ENCODE measurements at places on chromosomes 11 and 22.

GRCh38 chr22:40651057-40651456, 14.5 kb upstream of the MRTFA start:
- DNase-seq = no peak

DNA sequence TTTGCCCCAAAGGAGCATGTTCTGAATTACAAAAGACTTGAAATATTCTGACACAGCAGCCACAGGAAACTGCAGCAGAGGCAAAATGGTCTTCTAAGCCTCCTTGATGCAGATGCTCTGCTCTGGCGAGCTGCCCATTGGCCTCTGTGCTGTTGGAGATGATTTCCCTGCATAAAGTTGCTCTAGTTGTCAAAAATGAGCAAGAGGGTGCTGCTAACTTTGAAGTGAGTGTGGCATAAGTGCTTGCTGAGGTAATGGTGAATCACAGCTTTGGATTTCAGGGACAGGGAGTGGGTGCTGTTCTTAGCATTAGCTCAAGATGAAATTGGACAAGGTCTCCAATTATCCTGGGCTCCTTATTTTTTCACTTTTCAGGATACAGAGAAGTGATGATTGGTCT, 435.4 kb downstream of the TMEM135 start:
- DNase-seq = no peak

DNA sequence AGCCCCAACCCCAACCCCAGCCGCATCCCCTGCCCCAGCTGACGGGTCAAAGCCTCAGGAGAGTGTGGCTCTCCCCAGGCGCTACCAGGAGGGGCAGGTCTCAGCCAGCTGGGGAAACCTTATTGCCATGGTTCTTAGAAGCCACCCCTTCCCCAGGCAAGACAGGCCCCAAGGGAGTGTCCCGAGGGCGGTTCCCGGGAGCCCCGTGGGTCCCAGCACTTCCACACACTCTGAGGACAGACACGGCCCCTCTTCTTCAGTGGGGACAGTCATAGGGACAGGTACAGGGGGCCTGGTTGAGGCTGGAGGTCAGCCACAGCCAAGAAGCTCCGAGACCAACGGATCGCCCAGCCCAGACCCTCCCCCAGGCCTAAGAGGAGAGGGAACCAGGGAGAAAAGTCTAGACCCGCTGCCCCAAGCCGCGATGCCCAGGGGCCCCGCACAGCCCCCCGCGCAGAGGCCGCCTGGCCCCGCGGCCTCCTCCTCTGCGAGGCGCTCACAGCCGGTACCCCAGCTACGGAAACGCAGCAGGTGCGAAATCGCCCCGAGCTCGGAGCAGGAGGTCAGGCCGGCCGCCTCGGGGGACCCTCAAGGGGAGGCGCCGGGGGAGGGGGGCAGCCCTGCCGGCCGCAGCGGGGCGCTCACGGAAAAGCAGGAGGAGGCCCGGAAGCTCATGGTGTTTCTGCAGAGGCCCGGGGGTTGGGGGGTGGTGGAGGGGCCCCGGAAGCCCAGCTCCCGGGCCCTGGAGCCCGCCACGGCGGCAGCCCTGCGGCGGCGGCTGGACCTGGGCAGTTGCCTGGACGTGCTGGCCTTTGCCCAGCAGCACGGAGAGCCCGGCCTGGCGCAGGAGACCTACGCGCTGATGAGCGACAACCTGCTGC, 2.6 kb downstream of the KLHDC7B start:
- peak; percentile 62 for DNase-seq

DNA sequence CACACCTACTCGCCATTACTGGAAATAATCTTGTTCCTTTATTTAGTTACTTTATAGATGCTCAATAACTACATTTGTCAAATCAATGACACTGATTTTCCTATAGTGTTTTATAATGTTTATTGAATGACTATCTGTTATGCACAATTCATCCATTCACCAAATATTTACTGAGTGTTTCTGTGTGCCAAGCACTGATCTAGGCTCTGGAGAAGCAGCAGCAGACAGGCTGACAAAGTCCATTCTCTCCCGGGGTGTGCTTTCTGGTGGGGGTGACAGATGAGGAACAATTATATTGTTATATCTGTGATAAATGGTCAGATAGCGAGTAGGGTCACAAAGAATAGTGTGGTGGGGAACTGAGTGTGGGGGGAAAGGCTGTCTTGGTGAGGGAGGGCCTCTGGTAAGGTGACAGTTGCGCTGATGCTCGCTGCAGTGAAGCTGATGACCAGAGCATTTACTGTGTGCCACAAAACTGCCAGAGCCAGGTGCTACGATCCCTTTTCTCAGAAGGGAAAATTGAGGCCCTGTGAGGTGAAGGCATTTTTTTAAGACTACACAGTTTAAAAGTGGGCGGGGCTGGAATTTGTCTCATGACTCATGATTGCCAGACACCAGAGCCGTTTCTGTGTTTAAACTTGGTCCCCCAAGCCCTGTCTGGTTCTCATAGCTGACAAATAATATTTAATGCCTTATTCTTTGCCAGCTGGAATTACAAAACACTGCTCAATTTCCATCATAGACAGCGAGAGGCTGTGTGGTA, 10.2 kb downstream of the PACS1 start:
- peak; percentile 13 for DNase-seq

DNA sequence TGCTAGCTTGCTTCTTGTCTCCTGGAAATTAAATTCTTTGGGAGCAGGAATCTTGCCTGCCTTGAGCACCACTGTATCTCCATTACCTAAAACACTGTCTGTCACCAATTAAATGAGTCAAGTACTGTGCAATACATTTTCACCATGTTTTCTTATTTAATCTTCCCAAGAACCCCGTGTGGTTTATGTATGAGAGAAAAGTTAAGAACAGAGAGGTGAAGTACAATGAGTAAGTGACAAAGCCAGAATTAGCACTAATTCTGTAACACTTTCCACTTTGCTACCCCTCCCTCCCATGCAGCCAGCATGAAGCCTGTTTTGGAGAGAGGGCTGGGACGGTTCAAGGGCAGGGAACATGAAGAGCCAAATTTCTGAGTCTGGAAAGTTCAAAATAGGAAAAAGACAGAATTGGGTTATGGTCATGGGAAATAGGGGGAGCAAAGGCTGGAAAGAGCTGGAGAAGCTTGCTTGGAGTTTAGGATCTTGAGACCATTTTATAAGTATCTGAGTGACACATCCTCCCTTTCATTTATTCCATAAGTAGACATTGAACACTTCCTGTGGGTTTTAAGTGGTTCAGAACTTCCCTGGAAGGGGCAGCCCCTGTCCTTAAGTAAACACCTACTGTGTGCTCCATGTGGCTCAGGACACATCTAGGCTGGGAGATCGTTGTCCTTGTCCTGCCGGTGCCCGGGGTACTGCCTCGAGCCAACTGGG, 60.5 kb upstream of the CHST1 start:
- no peak for DNase-seq

DNA sequence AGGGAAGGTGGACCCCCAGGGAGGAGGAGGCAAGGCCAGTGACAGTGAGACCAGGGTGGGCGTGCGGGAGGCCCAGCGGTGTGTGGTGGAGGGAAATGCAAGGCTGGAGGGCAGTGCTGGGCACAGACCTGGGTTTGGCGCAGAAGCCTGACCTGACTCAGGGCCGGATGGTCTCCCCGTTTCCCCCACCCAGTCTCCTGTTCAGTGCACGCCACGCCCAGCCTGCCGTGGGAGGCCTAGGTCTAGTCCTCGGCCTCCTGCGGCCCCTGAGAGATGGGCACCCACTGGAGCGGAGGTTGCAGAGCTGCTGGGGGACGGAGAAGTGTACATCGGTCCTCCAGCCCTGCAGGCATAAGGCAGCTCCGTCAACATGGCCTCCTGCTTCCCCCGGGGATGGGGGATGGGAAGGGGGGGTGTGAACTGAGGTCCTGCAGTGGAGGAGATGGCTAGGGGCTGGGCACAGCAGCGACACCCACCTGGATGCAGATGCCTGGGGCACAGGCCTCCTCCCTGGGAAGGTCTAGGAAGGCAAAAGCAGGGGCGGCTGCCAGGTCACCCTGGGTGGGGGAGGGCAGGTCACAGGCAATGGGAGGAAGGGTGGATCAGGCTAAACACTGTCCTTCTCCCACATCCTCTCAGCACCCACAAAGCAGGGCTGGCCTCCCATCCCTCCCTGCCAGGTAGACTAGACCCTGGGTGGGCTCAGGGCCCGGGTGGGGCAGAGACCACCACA, 15.9 kb downstream of the IL17REL start:
- DNase-seq = no peak

- no peak for DNase-seq
Measured at GRCh38 chr22:47276991-47277390, 514.5 kb downstream of the TBC1D22A start.

- DNase-seq = no peak
Measured at GRCh38 chr11:130209954-130210854, 50.6 kb downstream of the ST14 start.

- DNase-seq = no peak
Measured at GRCh38 chr11:34619062-34619516, 1.8 kb upstream of the EHF start.

DNA sequence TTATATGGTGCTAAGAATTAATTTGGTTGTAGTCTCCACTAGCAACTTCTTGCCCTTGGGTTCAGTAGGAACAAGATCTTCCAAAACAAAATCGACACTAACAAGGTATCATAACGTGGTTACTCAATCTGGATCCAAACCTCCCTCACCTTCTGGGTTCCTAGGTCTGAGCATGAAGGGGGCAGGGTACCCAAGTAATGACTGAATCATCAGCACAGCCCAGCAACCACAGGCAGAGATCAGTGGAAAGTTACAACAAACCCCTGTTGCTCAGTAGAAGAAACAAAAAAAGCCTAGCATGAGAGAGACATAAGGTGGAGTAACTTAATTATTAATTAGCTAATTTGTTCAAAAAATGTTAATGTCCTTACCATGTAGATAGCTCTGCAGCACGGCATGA, 221.4 kb downstream of the BLID start:
- DNase-seq = no peak

DNA sequence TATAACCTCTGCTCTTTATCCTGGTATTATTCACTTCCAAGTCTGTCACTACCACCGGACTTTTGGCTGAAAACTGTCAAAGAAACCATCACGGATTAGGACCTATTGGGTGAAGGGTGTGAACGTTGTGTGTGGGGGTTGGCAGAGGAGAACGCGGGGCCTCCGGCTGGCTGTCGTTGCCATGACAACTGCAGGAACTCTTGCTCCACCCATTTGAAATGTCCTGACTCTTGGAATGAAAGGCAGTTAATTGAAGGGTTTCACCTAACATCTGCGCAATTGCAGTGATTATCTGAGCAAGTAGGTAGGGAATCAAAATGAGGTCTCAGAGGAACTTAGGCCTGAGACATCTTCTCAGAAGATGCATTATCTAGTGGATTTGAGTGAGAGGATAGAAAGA, 60.9 kb upstream of the CLMP start:
- DNase-seq = no peak

DNA sequence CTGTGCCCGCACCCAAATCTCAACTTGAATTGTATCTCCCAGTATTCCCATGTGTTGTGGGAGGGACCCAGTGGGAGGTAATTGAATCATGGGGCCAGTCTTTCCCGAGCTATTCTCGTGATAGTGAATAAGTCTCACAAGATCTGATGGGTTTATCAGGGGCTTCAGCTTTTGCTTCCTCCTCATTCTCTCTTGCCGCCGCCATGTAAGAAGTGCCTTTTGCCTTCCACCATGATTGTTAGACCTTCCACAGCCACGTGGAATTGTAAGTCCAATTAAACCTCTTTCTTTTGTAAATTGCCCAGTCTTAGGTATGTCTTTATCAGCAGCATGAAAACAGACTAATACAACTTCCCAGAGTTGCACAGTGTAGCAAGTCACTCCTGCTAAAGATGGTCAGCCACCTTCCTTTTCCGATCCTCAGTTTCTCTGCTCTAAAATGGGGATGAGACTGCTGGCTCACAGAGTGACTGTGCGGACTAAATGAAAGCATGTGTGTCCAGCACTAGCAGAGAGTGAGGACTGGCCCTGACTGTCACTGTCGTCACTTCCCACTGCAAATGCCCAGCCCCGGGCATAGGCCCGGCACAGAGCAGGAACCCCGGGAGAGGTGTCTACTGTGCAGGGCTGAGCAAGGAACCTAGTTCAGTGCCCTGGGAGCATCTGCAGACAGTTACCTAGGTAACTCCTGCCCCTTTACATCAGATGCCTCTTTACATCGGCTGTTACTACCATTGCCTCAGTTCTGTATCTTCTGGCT, 9.5 kb downstream of the TSKU start:
- DNase-seq = no peak

DNA sequence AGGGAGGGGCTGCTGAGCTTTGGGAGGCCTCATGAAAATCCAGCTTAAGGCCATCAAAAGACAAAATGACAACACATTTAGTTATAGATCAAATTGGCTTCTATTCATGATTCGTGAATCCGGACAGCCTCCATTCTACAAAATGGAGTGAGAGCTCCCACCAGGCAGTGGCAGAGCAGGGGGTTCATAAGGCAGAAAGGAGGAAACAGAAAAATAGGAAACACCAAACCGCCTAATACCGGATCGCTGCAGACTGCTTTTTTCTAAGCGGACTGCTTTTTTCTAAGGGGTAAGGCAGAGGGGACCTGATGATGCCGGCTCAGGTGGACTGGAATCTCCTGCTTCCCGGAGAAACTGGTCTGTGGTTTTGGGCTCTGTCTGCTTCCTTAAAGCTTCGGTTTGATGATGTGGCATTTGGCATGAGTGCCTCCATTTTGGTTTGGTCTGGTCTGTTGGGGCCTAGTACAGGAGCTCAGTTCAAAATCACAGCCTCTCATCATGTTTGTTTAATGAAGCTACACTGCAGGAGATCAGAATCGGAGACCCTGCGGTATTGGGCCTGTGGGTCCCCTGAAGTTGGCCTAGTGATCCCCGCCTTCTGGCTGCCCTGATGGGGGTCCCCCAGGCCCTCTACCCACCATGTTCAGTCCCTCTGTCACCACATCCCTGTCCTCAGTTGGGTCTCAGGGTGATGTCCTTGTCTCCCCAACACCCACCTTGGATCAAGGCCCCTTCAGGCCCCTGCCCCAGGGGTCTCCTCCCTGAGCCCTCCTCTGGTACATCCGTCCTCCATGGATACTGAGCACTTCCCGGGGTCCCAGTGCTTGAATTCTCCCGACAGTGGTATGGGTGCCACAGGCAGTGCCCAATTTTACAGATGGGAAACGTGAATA, 1.2 kb downstream of the ALDH3B1 start:
- DNase-seq = no peak

DNA sequence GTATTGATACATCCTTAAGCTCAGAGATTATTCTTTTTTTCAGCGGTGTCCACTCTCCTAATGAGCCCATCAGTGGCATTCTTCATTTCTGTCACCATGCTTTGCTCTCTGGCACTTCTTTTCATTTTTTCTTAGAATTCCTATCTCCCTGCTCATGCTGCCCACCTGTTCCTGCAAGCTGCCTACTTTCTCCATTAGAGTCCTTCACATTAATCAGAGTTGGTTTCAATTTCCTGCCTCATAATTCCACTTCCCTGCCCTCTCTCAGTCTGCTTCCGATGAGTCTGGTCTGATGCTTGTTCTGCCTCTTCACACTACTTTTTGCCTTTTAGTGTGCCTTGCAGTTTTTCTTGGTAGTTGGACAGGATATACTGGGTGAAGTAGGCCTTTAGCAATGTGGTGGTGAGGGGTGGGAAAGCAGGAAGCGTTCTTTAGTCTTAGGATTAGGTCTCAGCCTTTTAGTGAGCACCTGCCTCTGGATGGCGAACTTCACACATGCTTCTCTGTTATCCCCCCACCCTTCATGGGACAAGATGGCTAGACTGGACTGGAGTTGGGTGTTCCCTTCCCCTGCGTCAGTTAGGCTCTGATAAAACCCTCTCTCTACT, 53.6 kb downstream of the CECR2 start:
- DNase-seq = no peak
